ENCODE measurements at places on chromosomes 3 and 15.

GRCh38 chr15:31160740-31161495, 59.4 kb upstream of the TRPM1 start:
- DNase-seq: no peak

- no peak for DNase-seq
These were observed 46.9 kb downstream of the GADL1 start for GRCh38 chr3:30847592-30847991.

DNA sequence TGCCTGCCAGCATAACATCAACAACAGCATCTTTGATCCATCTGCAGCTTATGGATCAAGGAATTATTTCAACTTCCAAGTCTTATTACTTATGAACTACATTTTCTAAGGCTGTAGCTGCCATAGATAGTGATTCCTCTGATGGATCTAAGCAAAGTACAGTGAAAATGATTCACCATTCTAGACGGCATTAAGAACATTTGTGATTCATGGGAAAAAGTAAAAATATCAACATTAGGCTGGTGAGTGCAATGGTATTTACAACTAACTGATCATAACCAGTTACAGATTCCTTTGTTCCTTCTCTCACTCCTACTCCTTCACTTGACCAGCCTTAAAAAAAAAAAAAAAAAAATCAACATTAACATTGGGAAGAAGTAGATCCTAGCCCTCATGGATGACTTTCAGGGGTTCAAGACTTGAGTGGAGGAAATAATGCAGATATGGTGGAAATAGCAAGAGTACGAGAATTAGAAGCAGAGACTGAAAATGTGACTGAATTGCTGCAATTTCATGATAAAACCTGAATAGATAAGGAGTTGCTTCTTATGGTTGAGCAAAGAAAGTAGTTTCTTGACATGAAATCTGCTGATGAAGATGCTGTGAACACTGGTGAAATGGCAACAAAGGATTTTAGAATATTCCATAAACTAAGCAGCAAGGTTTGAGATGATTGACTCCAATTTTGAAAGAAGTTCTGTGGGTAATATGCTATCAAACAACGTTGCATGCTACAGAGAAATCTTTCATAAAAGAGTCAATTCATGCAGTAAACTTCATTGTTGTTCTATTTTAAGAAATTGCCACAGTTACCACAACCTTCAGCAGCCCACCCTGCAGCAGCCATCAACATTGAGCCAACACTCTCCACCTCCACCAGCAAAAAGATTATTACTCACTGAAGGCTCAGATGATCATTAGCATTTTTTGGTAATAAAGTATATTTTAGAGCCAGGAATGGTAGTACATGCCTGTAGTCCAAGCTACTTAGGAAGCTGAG, 22.8 kb downstream of the SLC12A6 start:
- DNase-seq: no peak

- DNase-seq: no peak
These were observed 772 bp downstream of the FAM81A start for GRCh38 chr15:59438625-59439290.

- no peak for DNase-seq
These were observed 26.1 kb downstream of the PPP2R3A start for GRCh38 chr3:135991621-135992020.

DNA sequence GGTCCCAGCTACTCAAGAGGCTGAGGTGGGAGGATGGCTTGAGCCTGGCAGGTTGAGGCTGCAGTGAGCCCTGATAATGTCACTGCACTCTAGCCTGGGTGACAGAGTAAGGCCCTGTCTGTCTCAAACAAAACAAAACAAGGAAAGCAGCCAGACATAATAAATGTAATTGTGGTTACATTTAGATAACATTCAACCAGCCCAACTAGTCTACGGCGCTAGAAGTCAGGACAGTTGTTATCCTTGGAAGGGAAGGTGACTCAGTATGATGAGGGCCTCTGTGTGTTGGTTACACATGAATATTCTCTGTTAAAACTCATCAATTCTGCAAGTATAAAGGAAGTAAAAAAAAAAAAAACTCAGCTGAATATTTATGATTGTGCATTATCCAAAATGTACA, 27.0 kb upstream of the CSPG5 start:
- no peak for DNase-seq

GRCh38 chr3:112775011-112775742, 71.5 kb downstream of the CD200R1L start:
- no peak for DNase-seq

DNA sequence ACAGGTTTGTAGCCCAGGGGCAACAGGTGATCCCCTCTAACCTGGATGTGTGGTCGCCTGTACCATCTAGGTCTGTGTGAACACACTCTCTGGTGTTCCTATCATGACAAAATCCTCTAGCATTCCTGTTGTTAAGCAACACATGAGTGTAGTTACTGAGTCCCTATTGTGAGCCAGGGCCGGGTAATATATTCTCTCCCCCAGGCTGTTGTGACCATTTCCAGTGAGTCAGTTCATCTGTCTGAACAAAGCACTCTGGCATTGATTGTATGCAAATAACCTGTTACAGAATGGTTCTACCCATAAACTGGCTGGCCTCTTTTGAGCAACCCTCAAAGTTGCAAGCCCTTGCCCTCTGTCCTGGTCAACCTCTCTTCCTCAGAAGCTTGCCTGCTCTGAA, 2.6 kb upstream of the FLNB start:
- DNase-seq: no peak

DNA sequence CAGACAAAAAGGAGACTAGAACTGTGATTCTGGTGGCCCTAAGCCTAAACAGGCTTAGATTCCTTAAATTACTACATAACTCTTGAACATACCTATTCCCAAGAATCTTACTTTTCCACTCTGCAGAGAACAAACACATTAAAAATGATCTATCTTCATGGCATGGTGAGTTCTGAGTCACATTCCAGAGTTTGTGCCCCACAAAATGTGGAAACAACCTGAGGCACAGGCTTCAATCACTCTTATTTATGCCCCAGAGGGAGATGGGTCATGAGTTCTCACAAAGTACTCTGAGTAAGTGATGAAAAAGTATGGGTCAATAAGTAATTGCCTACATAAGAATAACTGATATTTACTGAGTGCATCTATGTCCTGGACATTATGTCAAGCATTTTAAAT, 137.5 kb upstream of the SLC2A2 start:
- DNase-seq: no peak

DNA sequence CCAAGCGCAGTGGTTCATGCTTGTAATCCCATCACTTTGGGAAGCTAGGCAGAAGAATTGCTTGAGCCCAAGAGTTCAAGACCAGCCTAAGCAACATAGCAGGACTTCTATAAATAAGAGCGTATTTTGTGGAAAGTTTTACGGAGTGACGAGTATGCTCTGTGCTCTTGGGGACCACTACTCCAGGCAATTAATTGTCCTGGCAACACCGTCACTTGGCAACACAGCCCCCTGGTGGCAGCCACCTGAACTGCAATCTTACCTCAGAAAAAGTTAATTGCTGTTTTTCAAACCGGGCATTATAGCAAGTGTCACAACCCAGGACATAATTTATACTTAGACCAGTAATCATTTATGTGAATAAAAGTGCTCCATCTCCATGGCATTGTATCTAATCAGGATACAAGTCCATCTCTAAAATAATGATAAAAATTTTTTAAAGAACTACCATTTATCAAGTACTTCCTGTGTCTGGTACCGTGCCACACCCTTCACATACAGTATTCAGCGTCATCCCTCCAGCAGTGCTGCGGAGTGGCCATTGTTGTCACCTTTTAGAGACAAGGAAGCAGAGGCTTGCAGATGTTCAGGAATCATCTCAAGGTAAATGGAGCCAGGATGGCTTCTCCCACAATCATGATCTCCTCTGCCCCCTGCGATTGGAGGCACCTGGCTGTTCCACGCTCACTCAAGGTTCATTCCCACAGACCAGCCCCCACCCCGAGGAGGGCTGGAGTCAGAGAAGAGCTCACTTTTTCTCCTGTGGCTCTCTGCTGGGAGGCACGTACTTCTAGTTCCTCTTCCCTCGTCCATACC, 34.5 kb downstream of the PLA2G4D start:
- DNase-seq: peak; percentile 75

- peak; percentile 21 for DNase-seq
These were observed 161.2 kb downstream of the MINAR1 start for GRCh38 chr15:79593119-79593869.

GRCh38 chr3:128551451-128551850, 58.5 kb upstream of the GATA2 start:
- no peak for DNase-seq

DNA sequence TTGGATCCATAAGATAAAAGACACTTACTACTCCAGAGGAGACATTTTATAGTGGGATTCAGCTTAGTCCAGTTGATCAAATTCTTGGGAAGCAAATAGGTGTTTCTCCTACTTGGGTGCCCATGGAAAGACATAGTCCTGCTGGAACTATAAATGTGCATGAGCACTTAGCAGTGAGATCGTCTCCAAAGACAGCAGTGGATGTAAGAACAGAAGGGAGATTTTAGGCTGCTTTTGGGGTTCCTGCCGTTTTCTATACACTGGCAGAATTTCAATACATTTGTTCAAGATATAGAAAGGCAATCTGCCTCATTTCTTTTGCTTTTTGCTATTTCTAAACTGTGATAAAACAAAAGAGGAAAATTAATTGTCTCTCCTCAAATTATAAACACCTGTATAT, 234.0 kb downstream of the ADAMTSL3 start:
- DNase-seq: no peak

- DNase-seq: no peak
These were observed 305.0 kb downstream of the WDR72 start for GRCh38 chr15:53454535-53454842.

GRCh38 chr15:82045179-82045891, 483 bp downstream of the MEX3B start:
- DNase-seq: peak; percentile 38

Measured in iPS-NIHi11 (cell line).